ENCODE measurements at places on chromosomes 16 and 17.

DNA sequence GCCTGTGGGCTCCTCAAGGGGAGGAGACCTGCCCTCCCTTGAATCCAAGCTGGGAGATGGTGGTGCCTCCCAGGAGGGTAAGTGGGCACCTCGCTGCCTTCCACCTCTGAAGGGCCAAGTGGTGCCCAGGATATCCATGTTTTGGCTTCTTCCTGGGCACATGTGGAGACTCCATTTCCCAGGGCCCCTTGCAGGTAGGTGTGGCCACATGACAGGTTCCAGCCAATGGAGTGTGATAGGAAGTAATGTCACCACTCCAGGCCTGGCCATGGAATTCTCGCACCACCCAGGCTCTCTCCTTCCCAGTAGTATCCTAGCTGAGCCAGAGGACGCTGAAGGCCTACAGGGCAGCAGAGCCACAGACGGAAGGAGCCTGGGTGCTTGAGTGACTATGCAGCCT is 17.6 kb upstream of the PEMT start:
- DNase-seq = no peak

GRCh38 chr17:62737513-62737912 is 70.6 kb downstream of the MARCHF10 start:
- no peak for DNase-seq

DNA sequence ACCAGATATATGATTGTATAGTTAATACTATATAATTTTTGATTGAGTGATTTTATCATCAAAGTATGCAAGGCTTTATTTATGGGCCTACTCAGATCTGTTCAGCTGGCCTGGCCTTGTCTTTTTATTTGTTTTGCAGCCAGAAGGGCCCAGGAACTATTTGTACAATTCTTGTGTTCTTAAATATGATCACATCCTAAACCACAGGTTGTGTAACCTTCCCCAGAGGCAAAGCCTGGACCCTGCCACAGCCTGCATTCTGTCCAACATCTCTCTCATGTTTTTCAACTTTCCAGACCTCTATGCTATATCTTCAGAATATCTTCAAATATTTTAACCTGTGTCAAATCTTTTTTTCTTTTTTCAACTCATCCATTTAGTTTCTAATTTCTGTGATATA is 410.4 kb upstream of the MON1B start:
- DNase-seq = no peak

GRCh38 chr16:75742424-75743047 is 16.2 kb upstream of the CPHXL start:
- DNase-seq = no peak

DNA sequence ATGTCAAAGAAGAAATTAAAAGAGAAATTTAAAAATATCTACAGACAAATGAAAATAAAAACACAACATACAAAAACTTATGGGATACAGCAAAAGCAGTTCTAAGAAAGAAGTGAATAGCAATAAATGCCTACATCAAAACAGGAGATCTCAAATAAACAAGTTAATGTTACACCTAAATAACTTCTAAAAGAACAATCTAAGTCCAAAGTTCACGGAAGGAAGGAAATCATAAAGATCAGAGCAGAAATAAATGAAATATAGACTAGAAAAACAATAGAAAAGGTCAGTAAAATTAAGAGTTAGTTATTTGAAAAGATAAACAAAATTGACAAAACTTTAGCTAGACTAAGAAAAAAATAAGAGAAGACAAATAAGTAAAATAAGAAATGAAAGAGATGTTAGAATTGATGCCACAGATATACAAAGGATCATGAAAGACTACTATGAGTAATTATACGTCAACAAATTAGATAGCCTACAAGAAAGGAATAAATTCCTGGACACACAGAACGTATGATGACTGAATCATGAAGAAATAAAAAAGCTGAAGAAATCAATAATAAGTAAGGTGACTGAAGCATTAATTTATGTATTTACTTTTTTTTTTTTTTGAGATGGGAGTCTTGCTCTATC is 100.4 kb downstream of the CEP112 start:
- DNase-seq = no peak

- DNase-seq = no peak
Measured at GRCh38 chr17:61029181-61029580, 351.5 kb downstream of the BCAS3 start.

DNA sequence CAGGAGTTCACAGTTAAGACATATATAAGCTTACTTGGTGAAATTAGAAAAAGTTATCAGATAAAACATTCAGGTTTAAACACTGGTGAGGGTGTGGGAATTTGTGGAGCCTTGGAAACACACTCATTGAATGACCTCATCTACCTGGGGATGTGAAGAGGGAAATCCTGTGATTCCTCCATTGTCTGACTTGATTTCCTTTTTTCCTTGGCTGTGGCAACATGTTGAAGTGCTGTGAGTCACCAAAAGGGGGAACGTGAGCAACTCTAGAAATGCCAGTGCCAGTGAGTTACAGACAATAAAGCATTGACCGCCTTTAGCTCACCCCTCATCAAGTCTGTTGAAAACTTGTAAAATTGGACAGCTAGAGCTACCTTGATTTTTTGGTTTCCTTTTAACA is 1.8 kb downstream of the HMOX2 start:
- DNase-seq = no peak

DNA sequence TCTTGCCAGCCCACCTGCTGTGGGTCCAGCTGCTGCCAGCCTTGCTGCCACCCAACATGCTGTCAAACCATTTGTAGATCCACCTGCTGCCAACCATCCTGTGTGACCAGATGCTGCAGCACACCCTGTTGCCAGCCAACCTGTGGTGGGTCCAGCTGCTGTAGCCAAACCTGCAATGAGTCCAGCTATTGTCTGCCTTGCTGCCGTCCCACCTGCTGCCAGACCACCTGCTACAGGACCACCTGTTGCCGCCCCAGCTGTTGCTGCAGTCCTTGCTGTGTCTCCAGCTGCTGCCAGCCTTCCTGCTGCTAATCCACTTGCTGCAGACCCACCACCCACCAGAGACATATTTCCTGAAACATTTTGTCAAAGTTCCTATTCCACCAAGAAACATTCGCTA is 641 bp downstream of the KRTAP9-1 start:
- no peak for DNase-seq

DNA sequence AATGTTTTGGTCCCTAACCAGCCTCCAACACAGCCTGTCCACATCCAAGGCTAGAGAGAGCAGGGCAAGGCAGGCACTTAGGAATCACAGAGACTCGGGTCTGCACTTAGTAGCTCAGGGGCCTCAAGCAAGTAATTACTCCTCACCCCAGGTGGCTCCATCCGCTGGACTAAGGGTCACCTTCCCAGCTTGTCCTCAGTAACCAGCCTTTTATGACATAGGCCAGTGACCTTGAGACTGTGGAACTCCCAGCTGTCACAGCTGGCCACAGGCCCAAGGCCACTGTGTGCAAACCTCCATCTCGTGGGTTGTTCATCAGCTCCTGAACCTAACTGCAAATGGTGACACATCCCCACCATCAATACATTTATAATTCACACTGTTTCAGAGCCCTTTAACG is 68.6 kb downstream of the CDYL2 start:
- no peak for DNase-seq

DNA sequence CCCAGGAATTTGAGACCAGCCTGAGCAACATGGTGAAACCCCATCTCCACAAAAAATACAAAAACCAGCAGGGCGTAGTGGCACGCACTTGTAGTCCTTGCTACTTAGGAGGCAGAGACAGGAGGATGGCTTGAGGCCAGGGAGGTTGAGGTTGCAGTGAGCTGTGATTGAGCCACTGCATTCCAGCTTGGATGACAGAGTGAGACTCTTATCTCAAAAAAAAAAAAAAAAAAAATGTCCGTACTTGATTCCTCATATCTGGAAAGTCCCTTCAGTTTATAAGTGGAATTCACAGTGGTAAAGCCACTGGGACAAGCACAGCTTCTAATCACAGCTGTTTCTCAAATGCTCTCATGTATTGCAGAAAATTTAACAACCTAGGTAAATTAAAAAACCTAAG is 78.6 kb upstream of the CREBBP start:
- DNase-seq = no peak

DNA sequence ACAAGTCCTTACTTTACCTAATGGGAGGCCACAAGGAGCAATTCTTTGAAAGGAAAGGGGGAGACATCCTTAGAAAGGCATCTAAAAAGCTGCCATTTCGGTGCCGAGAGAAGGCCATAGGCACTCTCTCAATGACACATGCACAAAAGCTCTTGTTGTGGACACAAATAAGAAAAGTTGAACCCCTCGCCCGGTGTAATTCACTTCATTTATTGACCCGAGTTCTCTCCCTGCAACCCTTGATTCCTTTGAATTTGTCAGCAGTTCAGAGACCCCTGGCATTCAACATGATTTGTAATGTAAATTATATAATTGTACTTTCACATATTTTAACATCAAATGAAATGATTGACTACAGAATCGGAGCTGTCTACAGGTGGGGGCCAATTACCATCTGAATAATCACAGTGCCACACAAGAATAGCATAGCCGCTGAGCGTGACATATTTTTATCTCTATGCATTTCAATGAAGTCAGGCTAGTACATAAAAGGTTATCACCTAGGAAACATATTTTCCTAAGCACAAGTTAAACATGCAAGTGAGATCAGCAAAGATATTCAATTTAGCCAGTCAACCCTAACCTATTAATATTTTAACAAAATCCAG is 66.7 kb downstream of the IRX6 start:
- no peak for DNase-seq

GRCh38 chr16:73730481-73731090 is 566.0 kb upstream of the PSMD7 start:
- no peak for DNase-seq

GRCh38 chr17:46875849-46876352 is 24.5 kb downstream of the WNT9B start:
- DNase-seq = no peak

GRCh38 chr16:12802661-12803060 is 1.0 kb downstream of the CPPED1 start:
- no peak for DNase-seq

DNA sequence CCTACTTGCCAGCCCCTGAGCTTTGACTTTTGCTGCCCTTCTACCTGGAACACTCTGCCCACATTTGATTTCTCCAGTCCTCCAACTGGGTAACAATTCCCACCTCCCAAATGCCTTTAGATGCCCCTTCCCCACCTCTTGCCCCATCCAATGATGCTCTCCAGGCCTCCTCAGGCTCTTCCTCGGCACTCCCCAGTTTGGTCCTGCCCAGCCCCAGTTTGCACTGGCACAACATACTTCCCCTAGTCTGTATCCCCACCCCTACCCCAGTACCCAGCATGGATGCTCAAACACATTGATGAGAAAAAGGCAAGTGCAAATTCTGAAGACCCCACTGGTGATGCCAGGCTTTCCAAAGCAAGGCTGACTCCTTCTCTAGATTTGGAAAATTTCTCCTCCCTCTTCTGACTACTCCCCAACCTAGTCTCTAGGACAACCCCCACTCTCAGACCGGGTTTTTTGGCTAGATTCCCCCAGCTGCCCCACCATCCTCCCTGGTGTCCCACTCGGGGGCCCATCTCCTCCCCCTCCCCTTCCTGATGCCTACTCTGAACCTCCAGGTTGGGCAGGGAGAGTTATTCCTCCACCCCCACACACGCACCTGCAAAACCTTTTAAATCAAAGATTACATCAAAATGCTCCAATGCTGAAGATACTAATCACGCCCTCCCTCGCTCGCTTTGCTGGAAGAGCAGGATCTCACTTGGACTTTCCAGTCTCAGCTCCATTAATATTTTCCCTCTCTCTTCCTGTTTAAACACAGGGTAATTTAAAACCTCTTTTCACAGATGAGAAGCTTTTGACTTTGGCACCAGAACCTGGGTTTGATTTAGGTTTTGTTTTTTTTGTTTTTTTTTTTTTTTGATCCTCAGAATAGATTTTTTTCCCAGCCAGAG is 94.9 kb downstream of the TMEM132E start:
- DNase-seq = no peak

- no peak for DNase-seq
Measured at GRCh38 chr16:89291363-89291762, 73.9 kb downstream of the ZNF778 start.

DNA sequence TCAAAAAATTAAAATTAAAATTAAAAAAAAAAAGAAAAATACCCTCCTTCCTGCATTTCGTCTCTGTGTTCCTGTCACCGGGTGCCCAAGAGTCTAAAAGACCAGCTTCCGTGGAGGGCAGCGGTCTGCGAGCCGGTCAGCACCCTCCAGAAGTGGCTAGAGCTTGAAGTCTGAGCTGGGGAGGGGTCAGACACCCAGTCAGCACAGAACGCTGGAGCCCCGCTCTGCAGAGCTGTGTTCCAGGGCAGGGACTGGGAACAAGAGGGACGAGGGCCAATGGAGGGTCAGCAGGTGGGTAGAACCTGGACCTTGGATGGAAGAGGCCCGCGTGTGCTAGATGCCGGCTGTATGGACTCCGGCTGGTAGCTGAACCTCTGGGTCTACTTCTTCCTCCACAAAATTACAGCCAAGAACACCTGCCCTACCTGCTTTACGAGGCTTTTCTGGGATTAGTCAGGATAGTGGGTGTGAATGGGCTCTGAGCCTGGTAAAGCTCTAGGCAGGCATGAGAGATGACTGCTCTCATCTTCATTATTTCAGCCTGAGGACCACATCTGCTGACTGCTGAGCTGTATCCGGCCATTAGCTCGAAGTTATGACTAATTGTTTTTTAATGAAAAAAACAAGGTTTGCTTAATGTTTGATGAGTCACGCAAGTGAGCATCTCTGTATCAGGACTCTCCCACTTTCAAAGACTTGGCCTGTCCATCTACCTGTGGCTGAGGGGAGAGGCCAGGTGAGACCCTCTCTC is 5.9 kb downstream of the TRPV1 start:
- DNase-seq = no peak

DNA sequence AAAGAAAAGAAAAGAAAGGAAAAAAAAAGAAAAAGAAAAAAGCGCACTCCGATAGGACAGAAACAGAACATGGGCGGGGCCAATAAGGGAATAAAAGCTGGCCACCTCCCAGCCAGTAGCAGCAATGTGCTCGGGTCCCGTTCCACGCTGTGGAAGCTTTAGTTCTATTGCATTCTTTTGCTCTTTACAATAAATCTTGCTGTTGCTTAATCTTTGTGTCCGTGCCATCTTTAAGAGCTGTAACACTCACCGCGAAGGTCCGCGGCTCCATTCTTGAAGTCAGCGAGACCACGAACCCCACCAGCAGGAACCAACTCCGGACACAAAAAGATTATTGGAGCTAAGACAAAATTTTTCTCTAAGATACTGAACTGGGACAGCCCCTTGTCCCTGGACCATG is 3.1 kb upstream of the ARL5C start:
- DNase-seq = no peak

GRCh38 chr17:41284546-41284945 is 9.0 kb downstream of the KRTAP9-7 start:
- DNase-seq = no peak

DNA sequence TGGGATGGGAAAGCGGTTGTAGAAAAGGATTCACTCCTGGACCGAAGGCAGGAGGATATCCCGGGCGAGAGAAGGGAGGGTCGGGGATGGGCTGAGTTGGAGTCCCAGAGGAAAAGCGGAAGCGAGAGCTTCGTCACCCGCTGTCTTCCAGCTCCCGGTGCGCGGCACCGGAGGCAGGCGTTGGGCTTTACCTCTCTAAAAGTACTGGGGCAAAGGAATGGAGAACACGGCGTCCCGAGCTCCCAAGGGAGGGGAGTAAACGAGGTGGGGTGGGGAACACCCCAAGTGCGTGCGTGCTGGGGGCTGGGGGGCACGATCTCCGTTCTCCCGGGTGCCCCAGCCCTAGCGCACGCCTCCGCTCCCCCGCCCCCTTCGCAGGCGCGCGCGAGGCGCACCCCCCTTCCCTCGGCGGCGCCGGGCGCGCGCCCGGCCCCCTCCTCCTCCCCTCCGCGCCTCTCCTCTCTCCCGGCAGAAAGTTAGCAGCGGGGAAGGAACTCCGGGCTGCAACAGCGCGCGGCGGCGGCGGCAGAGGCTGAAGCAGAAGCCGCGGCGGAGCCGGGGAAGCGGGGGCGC is at the start of gene HS3ST4:
HS3ST4 (plus strand) TSS at position 441 of the 573 bp plus-strand sequence.
- no peak for DNase-seq
